Tongue (tissue), 3 donors: ENCODE measurements at places on chromosomes 4 and X. TPM values are rescaled to one million over a fixed set of nuclear protein-coding genes. Genes with fewer than 3 reads are reported as not detected.

DNA sequence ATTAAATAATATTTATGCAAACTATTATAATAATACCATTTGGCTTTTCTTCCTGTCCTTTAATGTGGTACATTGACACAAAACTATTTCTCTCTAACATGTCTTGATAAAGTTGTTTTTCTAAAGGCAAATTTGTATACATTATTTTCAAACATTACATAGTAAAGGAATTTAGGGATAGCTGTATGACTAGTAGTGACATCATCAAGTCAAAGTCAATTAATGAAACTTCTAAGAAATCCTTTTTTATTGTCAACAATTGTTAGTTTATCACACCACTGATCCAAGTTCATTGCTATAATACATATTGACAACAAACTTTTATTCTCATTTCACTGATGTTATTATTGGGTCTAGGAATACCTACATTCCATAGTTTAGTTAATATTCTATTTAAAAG is 68.4 kb downstream of the TBCK start:
- DNase-seq, result no peak

DNA sequence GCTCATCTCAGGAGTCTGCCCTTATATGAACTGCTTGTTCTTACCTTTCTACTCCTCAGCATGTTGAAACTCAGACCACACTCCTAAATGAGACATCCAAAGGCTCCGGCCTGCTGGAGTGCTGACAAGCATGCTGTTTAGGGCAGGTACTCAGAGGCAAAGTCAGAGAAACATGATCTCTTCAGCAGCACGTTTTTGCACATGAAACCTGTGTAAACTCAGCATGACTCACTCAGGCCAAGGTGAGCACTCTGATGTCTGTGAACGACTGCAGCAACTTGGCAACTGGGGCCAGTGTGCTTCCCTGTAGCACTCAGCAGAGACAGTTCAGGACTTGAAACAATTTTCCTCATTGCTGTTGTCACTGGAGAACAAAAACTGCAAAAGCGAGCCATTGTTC is 109.6 kb downstream of the PACRGL start:
- peak; percentile 8 for DNase-seq

The SPIN2A gene
- total RNA-seq, result 0.41 TPM

DNA sequence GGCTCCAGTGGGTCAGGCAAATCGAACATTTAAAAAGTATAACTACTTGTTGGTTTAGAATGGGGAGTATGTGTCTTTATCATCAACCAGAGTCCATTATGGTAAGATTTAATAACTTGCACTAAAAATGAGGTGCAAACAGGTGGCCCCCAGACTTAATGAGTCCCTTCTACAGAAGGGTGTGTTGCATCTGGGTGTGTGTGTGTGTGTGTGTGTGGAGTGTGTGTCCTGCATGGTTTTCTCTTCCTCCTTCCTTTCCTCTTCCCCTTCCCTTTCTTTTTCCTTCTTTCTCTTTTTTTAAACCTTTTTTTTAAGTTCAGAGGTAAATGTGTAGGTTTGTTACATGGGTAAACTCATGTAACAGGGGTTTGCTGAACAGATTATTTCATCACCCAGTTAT is 53.7 kb downstream of the GPRIN3 start:
- DNase-seq, result no peak

The MTNR1A gene
- 0.21 TPM for total RNA-seq

DNA sequence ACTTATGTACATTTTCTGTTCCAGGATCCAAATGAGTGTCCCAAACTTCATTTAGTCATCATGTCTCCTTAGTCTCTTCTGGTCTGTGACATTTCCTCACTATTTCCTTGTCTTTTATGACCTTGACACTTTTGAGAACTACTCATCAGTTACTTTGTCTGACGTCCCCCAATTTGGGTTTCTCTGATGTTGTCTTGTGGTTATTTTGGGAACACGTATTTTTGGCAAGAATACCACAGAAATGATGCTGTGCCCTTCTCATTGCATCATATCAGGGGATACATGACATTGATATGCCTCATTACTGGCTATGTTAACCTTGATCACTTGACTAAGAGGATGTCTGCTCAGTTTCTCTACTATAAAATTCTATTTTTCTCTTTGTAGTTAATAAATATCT is 308.8 kb downstream of the ZNF674 start:
- DNase-seq, result no peak
